Astrocyte (in vitro differentiated cells and primary cell): ENCODE measurements at places on chromosomes 3 and 15. TPM values are rescaled to one million over a fixed set of nuclear protein-coding genes. Genes with fewer than 3 reads are reported as not detected.

DNA sequence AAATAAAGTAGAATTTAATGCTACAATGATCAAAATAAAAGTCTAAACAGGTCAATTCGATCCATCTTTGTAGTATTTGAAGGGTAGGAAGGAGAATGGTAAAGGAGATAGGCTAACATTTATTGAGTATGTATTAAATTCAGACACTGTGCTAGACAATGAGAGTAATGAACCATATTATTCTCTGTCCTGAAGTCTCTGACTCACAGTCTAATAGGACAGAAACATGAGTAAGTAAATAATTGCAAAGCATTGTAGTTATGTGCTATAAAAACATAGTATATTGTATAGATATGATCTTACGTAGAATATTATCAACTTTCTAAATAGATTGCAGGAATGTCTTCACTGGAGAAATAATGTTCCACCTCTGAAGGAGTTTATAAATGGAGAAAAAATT lies 64.5 kb downstream of the MDFIC2 start:
- DNase-seq: peak; percentile 1

DNA sequence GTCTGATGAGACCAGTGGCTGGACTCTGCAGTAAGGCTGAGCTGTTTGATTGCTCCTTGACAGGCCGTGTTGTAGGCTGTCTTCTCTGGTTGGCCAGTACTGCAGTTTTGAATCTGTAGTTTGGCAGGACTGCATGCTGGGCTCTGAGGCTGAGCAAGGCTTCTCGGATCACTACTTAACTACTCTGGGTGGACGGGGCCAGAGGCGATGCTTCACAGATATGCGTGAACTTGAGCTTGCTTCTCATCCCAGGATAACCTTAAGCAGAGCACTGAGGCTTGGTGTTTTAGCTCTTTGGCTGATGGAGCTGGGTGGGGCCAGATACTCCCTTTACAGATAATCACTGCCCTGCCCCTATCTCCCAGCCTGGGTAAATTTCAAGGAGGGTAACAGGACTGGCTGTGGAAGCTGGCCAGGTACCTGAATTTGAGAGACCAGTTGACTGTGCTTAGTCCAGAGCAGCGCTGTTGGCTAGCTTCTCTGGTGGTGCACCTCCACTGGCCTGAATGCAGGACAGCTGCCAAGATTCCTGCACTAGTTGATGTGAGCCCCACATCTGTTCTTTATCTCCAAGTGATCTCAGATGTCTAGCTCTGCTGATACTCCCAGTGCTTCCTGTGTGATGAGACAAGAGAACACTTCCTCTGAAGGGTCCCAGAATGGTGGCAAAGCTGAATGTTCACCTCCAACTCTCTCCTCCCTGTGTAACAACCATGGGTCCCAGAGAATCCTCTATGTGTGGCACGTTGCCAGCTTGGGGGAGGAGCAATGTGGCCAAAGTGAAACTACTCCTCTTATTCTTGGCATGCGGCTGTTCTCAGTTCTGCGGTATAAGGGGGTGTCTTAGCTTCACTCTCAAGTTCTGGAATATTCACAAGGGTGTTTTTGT lies 37.9 kb downstream of the RPL39L start:
- peak; percentile 84 for DNase-seq

GRCh38 chr15:60883691-60884640 lies 345.1 kb downstream of the RORA start:
- DNase-seq: no peak

GRCh38 chr3:139519998-139520737 lies 19.4 kb downstream of the RBP1 start:
- DNase-seq: peak; percentile 13

GRCh38 chr3:138441742-138442141 lies 7.3 kb downstream of the ESYT3 start:
- DNase-seq: no peak

DNA sequence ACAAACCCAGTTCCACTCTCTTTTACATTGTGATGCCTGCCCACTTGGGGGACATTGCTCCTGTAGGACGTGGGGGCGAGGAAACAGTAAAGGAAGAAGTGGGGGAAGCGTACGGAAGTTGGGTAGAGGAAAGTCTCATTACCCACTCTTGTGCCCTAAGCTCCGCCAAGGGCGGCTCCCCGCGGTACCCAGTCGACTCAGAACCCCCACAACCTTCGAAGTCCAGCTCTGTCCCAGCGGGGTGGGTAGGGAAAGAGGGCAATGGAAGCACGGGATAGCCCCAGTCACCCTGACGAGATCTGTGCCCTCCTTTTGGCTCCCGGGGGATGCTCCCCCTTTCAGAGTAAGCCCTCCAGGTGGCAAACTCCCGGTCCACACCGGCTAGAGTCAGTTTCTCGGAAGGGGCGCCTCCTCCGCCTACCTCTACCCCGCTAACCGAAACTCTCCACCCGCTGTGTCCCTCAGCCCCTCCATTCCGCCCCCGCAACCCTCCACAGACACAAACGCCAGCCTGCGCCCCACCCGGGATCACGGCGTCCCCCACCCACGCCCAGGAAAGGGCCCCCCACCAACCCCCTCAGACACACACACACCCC lies 527 bp downstream of the CSNK1G1 start:
- no peak for DNase-seq

GRCh38 chr3:123723522-123724168 lies 138.8 kb upstream of the HACD2 start:
- DNase-seq: peak; percentile 58

DNA sequence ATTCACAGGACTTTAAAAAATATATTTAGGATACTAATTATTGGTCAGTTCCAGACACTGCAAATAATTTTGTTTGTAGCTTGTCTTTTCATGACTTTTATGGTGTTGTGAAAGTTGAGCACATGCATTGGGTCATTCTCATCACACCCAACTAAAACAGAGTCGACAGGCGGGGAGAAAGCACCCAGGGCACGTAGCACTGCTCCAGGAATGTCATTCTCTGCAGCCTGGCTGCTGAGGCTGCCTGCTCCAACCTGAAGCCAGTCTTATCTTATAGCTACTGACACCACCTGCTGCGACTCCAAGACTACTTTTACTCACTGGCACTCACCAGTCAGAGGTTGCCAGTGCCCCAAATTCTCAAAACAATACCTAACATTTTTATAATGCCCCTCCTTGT lies 56.9 kb downstream of the ACAD9 start:
- DNase-seq: no peak

DNA sequence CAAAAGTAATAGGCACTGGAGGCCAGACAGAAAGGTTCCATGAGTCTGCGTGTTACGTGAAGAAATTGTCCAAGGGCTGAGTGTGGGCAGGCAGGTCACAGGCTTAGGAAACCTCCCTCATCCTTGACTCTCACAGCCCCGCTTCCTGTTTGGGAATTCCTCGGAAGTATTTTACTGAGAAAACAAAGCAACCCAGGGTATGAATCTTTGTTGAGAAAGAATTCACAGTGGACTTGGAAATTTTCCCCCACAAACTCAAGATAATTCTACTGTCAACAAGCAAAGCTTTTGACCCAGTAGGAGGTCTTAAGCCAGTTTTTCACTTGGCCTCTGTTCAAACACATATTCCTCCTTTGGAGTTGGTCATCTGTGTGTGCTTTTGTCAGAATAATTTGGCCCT lies 377.1 kb upstream of the TPM1 start:
- DNase-seq: peak; percentile 39

DNA sequence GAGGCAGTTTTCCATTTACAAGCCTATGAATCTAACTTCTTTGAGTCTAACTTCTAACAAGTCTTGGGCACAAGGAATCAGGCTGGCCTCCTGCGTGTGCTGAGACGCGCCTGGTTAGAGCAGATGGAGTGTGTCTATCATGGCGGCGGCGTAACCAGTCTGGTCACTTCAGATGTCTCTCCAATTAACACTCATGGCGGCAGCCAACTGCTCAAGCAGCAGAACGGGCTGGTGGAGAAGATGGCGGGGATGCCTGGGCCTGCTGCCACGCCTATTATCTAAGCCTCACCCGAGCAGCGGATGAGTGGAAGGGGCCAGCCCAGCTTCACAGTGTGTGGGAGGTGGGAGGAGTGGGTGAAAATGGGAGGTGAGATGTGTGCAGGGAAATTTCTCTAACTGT lies 246.4 kb upstream of the TPRG1 start:
- no peak for DNase-seq

- no peak for DNase-seq
Observed at GRCh38 chr3:12662593-12663400, 1.1 kb downstream of the RAF1 start.

DNA sequence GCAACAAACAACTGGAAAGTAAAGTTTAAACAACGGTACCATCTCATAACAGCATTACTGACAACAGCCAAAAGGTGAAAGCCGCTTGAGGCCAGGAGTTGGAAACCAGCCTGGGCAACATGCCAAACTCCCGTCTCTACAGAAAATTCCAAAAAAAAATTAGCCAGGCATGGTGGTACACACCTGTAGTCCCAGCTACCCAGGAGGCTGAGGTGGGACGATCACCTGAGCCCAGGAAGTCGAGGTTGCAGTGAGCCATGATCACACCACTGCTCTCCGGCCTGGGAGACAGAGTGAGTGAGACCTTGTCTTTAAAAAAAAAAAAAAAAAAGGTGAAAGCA lies 4.4 kb downstream of the TNK2 start:
- DNase-seq: no peak

DNA sequence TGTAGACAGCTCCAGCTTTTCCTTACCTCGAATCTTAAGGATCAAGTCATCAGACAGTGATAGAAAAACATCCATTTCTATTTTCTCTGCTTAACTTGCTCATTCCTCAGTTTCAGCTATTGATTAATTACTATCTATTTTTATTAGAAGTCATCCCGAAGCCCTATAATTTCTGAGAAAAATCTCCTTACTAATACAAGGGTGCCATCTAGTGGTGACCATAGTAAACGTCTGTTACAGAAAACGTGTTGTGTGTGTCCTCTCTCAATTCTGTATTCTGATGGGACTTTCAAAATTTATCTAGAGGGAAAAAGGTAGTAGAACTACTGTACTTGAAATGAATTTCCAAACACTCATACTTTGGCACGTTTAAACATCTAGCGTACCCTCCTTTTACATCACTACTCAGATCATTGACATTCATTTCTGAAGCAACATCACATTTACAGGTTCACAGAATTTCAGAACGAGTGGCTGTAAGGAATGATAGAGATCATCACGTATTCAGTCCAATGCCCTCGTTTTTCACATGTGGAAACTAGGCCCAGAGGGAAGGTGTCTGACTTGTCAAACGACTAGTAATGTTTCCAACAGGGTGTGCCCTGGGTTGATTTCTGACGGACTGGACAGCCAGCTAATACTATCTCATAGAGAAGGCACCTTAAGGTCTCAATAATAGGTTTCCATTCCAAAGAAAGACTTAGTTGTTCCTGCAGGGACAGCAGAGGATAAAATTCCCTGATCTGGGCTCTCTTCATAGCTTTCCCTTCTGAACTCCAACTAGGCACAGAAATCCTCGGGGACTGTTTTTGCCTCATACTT lies 25.6 kb downstream of the HACD2 start:
- peak; percentile 12 for DNase-seq

- no peak for DNase-seq
Observed at GRCh38 chr3:94626573-94626972, 563.7 kb downstream of the NSUN3 start.

DNA sequence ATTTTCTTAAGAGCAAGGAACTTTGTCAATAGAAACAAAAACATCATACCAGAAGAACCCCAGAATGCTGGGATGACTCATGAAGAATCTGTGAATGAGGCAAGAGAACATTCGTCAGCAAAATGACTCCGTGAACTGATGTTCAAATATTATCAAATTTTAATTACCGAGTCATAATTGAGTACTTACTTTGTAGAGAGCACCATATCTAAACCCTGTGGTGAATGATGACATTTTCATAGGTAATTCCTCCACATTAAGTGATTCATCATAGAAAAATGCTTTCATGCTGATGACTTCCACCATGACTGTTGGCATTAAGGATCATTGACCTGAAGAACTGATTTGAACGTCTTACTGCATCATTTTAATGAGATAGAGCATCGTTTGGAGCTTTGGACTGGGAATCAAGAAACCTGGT lies 56.3 kb downstream of the PPARG start:
- DNase-seq: peak; percentile 70

DNA sequence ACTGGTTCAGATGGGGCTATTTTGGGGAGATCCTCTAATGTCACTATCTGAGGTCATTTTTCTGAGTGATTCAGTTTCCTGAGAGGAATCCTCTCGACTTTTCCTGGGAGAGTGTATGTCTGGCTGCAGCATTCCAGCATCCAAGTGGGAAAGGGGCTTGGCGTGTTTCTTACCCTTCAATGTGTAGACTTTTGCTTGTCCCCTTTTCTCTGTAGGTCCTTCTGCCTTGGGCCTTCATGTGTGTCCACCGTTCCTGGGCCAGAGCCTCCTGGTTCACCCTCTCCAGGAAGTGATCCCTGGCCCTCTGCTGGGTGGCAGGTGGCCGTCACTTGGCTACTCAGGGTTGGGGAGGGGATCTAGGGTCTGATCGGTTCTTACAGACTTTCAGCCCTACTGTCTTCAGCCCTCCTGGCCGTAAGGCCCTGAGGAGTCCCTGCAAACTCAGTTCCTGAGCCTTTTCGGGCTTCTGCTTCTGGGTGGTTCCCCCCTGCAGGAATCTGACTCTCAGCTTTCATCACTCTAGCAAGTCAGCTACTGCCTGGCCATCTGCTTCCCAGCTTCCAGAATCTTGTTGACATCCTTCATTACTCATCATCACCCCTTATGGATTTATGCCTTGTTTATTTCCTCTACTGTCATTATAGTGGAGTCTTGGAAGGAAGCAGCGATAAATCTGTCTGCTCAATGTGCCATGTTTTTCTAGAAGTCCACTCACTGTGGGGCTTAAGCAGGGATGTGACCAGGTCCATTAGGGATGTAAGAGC lies 36.5 kb downstream of the GOLGA6L10 start:
- DNase-seq: no peak

GRCh38 chr3:162602619-162603018 lies 1106.0 kb downstream of the OTOL1 start:
- DNase-seq: no peak

GRCh38 chr15:78170848-78171773 lies 21.9 kb downstream of the IDH3A start:
- DNase-seq: no peak

DNA sequence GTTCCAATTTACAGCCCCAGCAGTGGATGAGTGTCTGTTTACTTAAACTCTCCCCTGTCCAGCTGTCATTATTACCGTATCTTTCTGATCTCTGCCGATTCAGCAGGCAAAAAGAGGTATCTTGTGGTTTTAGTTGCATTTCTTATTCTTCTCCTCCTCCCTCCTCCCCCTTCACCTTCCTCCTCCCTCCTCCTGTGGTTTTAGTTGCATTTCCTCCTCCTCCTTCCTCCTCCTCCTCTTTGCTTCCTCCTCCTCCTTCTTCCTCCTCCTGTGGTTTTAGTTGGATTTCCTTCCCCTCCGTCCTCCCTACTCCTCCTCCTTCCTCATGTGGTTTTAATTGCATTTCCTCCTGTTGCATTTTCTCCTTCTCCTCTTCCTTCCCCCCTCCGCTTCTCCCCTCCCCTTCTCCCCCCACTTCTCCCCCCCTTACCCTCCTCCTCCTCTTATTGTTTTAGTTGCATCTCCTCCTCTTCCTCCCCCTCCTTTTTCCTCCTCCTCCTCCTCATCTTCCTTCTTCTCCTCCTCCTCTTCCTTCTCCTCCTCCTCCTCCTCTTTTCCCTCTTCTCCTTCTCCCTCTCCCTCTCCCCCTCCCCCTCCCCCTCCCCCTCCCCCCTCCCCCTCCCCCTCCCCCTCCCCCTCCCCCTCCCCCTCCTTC lies 25.3 kb upstream of the VPS33B start:
- DNase-seq: peak; percentile 4

ALPK3 gene
- total RNA-seq: 6.8 and 9.1 TPM in 2 replicates

SGO1 gene
- 1.9 and 3.0 TPM in 2 replicates for total RNA-seq

LRRC31 gene
- total RNA-seq: 0.16 TPM in 1 of 2 replicates, not detected in the other

GPR62 gene
- total RNA-seq: not detected in 2 replicates

RGMA gene
- total RNA-seq: 5.7 and 6.2 TPM in 2 replicates

GOLGA8H gene
- total RNA-seq: 0.32 and 0.34 TPM in 2 replicates

CLRN1 gene
- not detected in 2 replicates for total RNA-seq

CYP19A1 gene
- 0.65 and 0.75 TPM in 2 replicates for total RNA-seq

IDH3A gene
- 36.3 and 37.9 TPM in 2 replicates for total RNA-seq

C2CD4B gene
- total RNA-seq: not detected in 2 replicates
